Sigmoid colon (tissue), 7 donors: ENCODE measurements at places on chromosomes 2 and 18.
A peak's percentile ranks its signal among the peaks of the same experiment; 100 is the strongest.

GRCh38 chr2:219521066-219521880, 7.0 kb downstream of the ASIC4 start:
- H3K4me1 ChIP-seq = peaks cover 26% of the 10 kb centered on the region
- peaks cover 17% of the 10 kb centered on the region for H3K27me3 ChIP-seq
- no peak for DNase-seq
- peak overlapping the region; percentile 81 for H3K27ac ChIP-seq
- no peak overlapping the region for H3K4me3 ChIP-seq

- H3K36me3 ChIP-seq = no peaks in the 10 kb centered on the region
- DNase-seq = no peak
- no peaks in the 10 kb centered on the region for H3K27me3 ChIP-seq
- no peak overlapping the region for H3K4me3 ChIP-seq
These were observed 5.2 kb downstream of the GNLY start for GRCh38 chr2:85699325-85699724.

DNA sequence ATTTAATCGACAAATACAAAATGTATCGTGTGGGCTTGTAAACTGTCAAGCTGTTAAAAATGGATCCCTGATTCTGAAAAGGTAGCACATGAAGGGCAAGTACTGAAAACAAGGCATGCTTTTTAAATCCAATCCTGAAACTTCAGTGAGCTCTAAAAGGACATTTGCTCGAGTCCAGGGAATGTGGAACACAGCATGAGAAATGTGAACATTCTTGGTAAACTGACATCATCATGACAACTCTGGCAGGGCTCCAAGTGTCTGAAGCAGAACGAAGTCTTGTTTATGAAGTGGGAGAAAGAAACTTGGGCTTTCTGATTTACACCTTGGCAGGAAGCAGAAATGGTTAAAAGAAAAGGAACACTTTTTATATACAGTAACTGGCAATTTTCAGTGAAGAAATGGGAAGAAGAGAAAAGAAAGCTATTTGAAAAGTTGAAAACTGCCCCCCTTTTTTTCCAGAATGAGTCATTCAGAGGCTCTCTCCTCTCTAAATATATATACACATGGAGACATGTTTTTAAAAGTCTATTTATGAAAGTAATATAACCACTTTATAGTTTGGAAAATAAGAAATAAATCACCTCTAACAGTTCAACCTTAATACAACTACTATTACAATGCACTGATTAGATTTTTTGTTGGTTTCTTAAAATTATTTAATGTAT, 120.8 kb downstream of the GAREM1 start:
- H3K36me3 ChIP-seq = no peaks in the 10 kb centered on the region
- no peaks in the 10 kb centered on the region for H3K27me3 ChIP-seq
- peak overlapping the region; percentile 80 for H3K27ac ChIP-seq
- H3K4me1 ChIP-seq = peaks cover 43% of the 10 kb centered on the region

DNA sequence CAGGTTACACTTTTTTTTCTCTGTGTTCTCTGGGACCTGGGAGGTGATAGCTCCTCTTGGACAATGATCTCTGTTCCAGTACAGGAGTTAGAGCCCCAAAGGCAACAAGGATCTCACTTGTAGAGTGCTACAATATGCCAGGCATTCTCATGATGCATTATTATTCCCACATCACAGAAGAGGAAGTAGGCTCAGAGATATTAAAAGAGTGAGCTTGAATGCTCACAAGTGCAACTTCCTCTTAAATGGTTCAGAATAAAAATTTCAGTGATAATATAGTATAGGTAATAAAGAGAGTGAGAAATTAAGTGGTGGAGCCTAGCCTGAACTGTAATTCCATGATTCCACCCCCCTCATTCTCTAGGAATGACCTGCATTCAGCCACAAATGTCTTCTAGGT, 21.4 kb downstream of the POLE4 start:
- no peaks in the 10 kb centered on the region for H3K4me1 ChIP-seq
- H3K36me3 ChIP-seq = no peaks in the 10 kb centered on the region
- DNase-seq = no peak
- no peak overlapping the region for H3K4me3 ChIP-seq
- H3K27ac ChIP-seq = no peak overlapping the region

DNA sequence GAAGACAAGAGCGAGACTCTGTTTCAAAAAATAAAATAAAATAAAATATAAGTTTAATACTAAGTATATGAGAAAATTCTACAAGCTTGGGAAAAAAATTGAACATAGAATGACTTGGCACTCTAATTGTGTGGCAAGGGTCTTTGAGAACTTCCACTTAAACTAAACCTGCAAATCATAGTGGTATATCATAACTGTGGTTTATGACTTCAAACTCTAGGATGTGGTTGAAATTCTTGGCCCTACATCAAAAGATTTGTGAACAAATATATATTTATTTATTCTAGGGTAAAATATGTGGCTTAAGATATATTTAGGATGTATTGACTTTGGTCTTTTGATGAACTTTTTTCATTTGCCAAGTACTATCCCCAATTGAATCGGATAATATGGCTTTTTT, 3.1 kb upstream of the FAM171B start:
- H3K27ac ChIP-seq = no peak overlapping the region
- H3K36me3 ChIP-seq = no peaks in the 10 kb centered on the region
- H3K4me1 ChIP-seq = no peaks in the 10 kb centered on the region
- H3K27me3 ChIP-seq = no peaks in the 10 kb centered on the region
- H3K4me3 ChIP-seq = no peak overlapping the region

DNA sequence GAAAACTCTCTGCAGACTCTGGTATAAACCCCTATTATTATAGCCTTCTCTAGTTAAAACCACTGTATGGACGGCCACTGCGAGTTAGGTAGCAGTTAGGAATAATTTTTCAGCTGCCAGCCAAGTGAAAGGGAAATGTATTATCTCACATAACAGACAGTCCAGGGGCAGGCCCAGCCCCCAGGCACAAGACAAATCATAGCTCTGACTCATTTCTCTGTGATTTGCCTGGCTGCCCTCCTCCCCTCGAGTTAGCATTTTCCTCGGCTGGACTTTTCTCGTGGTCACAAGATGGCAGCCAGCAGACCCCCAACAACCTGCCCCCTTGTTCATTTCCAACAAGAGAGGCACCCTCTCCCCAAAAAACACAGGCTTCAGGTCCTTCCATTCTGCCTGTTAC, 10.5 kb downstream of the VIT start:
- H3K27me3 ChIP-seq = no peaks in the 10 kb centered on the region
- H3K4me1 ChIP-seq = no peaks in the 10 kb centered on the region
- H3K27ac ChIP-seq = no peak overlapping the region

- H3K27ac ChIP-seq = no peak overlapping the region
- H3K36me3 ChIP-seq = no peaks in the 10 kb centered on the region
- DNase-seq = no peak
- H3K4me3 ChIP-seq = no peak overlapping the region
- H3K4me1 ChIP-seq = peaks cover 62% of the 10 kb centered on the region
These were observed 8.9 kb upstream of the SATB2 start for GRCh38 chr2:199466692-199467065.

- peaks cover 27% of the 10 kb centered on the region for H3K4me1 ChIP-seq
- no peak overlapping the region for H3K4me3 ChIP-seq
- H3K27ac ChIP-seq = peak overlapping the region; percentile 39
These were observed 160.9 kb downstream of the BAZ2B start for GRCh38 chr2:159455330-159455918.
